ENCODE measurements at places on chromosomes 11 and 22.

GRCh38 chr11:92002568-92002967 is 222.1 kb upstream of the FAT3 start:
- no peak for DNase-seq

- no peak for DNase-seq
Measured at GRCh38 chr11:126175393-126175792, 36.1 kb downstream of the RPUSD4 start.

DNA sequence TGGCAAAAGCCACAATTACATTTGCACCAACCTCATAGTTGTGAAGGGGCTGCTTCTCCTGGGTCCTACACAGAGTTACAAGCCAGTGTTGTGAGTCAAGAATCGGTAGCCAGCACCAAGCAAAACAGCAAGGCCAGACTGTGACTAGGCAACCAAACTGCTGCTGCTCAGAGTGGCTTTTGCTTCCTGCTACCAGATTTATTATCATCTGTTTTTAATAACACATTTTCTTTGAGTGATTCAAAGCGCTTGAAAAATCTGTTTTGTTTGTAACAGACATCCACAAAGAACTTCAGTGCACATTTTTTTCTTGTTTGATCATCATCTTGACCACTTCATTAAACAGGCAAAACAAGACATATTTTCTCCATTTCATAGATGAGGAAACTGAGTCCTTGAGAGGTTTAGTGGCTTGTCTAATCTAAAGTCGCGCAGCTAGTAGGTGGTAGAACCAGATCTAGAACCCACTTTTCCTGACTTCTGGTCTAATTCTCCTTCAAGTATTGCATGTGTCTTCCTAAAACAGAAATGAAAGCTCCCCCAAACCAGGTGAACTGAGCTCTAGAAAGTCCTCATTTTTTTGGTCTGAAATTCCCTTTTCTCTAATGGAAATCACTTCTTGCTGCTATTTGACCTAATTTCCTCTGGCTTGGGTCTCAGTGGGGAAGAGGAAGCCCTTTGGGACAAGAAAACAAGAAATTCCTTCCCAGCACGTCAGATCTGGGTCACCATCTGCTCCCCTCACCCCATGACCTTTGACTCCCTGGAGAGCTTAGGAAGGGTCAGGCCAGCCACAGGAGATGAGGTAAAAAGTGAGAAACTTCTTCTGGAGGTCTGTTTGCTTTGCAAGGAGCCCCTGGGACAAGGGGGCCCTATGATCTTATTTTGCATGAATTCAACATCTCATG is 39.9 kb downstream of the CWC15 start:
- no peak for DNase-seq

DNA sequence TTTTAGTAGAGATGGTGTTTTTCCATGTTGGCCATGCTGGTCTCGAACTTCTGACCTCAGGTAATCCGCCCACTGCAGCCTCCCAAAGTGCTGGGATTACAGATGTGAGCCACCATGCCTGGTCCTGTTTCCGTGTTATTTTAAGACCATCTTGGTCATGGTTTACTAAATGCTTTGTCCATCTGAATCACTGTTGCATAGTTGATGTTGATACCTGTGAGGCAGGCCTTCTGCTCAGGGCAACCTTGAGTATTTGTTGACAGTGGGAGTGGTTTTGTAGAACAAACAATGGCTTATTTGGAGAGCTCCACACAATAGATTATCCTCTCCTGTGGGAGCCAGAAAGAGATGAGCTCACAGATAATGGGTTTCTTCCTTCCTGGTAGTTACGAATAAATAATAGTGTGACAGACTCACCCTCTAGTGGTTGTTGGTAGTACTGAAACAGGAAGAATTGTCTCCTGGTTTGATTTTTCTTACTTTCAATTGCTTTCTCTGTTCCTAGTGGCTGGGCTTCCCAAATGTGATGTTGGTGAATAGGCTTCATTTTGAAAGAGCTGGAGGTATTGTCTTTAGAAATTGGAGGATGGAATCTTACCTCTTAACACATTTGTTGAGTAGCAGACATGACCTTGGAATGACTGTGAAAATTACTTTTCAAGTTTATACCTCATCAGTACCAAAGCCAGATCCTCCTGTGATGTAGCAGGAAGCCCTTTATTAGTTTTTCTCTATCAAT is 39.0 kb downstream of the CTNND1 start:
- DNase-seq: no peak

DNA sequence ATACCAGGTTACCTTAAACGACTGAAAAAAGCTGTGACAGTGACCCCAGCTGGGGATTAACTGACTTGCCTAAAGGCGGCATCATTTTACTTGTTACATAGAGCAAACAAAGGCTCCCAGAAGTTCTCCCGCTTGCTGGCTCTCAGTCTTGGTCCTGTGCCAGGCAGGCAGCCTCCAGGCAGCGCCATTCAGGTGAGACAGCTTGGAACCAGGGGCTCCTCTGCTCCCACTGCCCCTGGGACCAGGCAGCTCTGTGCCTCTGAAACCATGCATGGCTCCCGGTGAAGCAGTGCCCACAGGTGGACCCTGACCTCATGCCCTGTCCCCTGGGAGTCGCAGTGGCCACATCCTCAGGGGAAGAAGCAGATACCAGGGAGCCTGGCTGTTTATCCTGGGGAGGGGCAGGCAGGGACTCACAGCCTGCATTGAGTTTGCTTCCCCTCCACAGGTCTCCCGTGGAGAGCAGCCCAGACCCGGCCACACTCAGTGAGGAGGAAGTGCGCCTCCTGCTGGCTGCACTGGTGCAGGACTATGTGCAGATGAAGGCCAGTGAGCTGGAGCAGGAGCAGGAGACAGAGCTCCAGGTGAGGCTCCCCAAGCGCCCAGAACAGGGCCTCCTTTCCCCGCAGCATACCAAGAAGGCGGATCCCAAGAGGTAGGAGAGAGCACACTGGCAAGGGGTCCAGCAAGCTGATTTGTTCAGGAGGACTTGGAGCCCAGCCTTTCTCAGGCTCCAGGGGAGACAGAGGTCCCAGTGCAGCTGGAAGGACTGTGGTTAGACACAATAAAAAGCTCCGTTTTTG is 15.6 kb upstream of the CYP2R1 start:
- peak; percentile 88 for DNase-seq

DNA sequence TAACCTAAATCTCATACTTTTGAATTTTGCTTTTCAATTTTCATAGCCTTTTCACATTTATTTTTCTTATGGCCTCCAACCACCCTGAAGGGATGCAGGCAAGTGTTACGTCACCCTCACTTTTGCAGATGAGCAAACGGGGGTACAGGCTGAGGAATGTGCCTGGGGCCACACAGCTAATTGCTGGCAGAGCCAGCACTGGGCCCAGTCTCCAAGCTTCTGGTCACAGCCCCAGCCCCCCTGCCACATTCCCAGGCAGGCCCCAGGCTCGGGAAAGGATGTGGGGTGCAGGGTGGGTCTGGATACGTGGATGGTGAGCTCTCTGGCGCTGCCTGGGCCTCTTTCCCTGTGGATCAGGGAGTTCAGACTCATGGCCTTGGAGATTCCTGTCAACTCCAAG is 138.6 kb downstream of the PKNOX2 start:
- no peak for DNase-seq

DNA sequence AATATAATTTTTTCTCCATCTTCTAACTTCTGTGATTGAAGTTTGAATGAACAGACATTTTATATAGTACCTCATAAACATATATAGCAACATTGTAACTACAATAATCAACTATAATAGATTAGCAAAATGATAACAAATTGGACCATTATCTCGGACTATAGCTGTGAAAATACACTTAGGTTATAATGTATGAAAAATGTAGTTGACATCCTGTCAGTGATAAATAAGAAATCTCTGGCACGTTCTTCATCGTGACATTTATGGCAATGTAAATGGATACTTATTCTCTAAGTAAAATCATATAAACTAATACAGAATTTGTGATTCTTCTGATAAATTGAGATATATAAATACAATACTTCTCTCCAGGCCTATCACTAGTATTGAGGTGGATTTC is 333.3 kb downstream of the GUCY1A2 start:
- no peak for DNase-seq

- DNase-seq: no peak
Measured at GRCh38 chr11:4481240-4481582, 1.2 kb upstream of the OR52K1 start.

- DNase-seq: no peak
Measured at GRCh38 chr11:126288237-126288636, 5.3 kb downstream of the TIRAP start.

GRCh38 chr11:124716591-124716990 is 23.2 kb upstream of the NRGN start:
- DNase-seq: no peak

- no peak for DNase-seq
Measured at GRCh38 chr11:846496-847098, 3.9 kb downstream of the TSPAN4 start.

DNA sequence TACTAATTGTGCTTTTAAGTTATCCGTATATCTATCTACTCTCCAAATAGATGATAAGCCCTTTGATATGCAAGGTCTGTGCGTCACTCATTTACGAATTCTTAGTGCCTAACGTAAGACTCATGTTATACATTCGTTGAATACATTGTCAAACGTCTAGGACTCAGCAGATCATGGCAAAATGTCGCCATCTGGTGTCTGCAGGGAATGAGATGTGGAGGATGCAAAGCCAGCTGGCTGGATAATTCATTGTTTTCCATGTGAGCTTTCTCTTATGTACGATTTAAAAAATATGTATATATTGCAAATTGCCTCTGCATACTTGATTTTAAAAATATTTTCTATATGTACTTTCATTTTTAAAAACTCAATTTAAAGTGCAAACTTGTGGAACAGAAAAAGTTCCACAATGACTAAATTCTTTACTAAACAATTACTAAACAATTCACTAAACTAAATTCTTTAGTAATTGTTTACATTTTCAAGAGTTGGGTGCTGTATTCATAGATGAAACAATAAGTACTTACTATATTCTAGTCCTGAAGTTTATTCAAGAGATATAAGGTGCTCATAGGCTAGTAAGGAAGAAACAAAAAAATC is 33.8 kb downstream of the ZNF202 start:
- DNase-seq: peak; percentile 56

- no peak for DNase-seq
Measured at GRCh38 chr11:87425391-87425790, 387.7 kb downstream of the TMEM135 start.

GRCh38 chr11:131154351-131154750 is 216.1 kb upstream of the NTM start:
- DNase-seq: no peak

GRCh38 chr11:87804176-87804575 is 371.1 kb downstream of the RAB38 start:
- no peak for DNase-seq

DNA sequence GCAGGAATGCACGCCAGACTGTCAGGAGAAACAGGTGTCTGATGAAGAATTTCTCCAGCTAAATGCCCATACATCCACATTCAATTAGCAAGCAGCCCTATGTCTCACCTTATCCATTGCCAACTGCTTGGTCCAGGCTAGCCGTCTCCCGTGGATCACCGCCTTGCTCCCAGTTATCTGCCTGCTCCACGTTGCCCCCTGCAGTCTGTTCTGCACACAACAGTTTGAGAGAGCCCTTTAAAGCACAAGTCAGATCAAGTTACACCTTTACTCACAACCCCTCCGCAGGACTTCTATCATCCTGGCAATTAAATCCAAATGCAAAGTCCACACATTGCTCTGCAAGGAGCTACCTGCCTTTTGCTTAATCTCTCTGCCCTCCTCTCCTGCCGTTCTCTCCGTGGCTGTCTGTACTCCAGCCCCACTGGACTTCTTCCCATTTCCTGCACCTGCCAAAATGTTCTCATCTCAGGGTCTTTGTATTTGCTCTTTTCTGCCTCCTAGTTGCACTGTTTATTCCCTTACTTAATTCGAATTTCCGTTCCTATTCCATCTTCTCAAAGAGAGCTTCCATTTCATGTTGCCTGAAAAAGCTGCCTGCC is 185.3 kb upstream of the LARGE1 start:
- no peak for DNase-seq

GRCh38 chr11:34869425-34869824 is 46.8 kb downstream of the APIP start:
- DNase-seq: no peak
